ENCODE measurements at places on chromosomes 7 and 10.

- DNase-seq, result no peak
Observed at GRCh38 chr10:127940866-127941640, 34.1 kb downstream of the PTPRE start.

DNA sequence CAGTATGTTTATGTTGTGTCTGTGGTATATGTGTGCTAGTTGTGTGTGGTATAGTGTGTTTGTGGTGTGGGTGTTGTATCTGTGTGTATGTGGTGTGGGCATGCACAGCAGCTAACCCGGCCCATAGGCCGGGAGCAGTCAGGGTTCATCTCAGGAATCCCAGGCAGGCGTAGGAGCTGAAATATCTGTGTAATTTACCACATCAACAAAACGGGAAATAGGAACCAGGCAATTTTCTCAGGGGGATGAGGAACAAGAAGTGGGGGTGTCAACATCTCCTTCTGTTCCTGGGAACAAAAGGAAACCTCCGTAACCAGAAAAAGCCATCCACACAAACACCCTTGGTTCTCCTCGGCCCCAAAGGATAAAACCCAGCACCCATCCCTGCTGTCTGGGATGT, 24.5 kb upstream of the ZNF488 start:
- no peak for DNase-seq

GRCh38 chr10:102701272-102701671, 12.9 kb downstream of the ARL3 start:
- no peak for DNase-seq

- no peak for DNase-seq
Observed at GRCh38 chr7:45715471-45716352, 141.5 kb downstream of the ADCY1 start.

DNA sequence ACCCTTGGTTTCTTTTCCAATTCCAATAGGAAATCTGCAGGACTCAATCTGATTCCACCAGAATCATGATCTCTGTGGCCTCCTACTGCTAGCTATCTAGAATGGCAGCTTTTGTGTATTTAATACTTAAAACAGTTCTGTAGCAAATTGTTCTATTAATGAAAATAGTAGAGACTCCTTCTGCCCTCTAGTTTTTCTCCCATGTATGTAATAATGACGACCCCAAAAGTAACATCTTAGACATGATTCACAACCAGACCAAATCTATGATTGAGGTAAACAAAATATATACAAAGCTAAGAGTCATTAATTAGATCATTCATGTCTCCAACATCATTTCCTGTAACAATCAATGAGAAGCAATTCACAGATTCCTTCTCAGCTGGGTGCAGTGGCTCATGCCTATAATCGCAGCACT, 259.1 kb upstream of the MKLN1 start:
- no peak for DNase-seq

- DNase-seq, result no peak
Observed at GRCh38 chr7:26910221-26910620, 45.8 kb upstream of the SKAP2 start.

DNA sequence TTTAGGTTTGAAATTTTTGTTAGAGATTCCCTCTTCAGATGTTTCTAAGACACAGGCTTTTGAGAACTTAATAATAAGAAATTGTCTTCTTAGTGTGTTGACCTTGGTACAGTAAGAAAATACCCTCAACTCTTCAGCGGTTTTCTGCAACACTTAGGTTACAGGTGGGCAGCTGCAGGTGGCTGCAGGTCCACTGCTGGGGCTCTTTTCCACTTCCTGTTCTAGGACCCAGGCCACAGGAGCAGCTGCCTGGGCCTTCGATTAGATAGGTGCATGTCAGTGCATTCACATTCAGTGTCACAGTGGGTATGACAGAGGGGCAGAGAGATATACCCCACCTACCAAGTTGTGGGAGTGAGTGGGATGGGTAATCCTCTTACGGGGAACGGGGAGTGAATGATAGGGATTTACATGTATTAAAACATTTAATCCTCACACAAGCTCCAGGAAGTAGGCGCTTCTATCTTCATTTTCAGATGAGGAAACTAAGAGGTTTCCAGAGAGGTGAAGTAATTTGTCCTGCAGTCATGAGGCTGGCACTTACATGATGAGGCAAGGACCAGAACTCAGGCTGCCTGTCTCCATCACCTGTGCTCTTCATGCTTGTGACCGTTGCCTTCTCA, 20.2 kb upstream of the SUV39H2 start:
- DNase-seq, result no peak

Measured in eye (tissue), 1 donor.